ENCODE measurements at places on chromosomes 2 and 18.

GRCh38 chr2:108594132-108594981 lies 60.1 kb downstream of the LIMS1 start:
- DNase-seq: no peak

- no peak for DNase-seq
These were observed 610.2 kb downstream of the DSC3 start for GRCh38 chr18:30432349-30432748.

DNA sequence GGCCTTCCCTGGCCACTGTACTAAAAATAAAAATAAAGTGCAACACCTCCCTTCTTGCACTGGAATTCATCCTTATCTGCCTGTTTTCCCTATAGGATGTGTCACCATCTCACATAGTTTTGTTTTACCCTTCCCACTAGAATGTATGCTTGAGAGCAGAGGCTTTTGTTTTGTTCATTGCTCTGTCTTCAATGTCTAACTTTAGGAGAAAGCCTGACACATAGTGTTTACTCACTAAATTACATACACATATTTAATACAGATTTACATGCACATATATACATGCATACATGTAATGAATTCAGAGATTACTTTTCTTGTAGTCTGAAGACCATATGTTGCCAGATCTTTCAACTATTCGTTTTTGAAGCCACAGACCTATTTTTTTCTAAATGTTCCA lies 23.0 kb downstream of the CD302 start:
- DNase-seq: no peak

- no peak for DNase-seq
These were observed 31.9 kb downstream of the CNRIP1 start for GRCh38 chr2:68287580-68288441.

DNA sequence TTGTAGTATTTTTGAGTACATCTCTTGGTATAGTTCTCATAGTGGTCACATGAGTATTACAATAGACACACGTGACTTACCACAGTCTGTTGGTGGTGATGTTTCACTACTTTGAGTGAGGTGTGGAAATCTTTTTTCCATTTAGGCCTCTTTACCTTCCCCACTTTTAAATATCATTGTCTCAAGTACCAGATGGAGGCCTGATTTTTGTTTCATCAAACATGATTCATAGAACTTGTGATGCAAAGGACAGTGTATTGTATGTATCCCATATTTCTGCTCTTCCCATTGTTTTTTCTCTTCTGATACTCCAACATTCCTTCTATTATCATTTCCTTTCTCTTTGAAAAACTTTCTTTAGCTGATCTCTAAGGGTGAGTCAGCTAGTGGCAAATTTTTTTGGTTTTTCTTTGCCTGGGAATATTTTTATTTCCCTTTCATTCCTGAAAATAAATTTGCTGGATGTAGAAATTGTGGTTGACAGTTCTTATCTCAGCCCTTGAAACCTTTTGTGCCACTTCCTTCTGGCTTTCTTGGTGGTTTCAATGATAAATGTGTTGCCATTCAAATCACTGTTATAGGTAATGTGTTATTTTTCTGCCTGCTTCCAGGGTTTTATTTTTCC lies 32.8 kb downstream of the RFX8 start:
- DNase-seq: no peak

- DNase-seq: no peak
These were observed 17.3 kb downstream of the PCARE start for GRCh38 chr2:29057006-29057405.

- DNase-seq: no peak
These were observed 589.6 kb upstream of the KLHL29 start for GRCh38 chr2:22795287-22795866.

DNA sequence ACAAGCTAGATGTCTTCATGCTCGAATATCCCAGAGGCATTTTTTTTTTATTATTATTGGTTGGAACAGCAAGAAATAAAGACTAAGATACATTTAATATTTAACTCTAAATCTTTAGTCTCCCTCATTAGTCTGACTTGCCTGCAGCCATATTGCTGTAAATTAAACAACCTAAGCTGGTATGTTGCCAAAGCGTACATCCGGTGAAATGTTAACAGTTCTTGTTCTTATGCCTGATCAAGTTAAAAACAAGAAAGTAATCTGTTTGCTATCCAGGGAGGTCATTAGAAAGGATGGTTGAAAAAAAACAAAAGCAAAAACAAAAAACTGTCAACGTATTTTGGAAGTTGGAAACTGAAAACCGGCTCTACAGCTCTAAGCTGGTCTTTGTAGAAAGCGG lies 125.9 kb upstream of the NABP1 start:
- DNase-seq: no peak

GRCh38 chr2:182242609-182243008 lies 184.2 kb downstream of the PDE1A start:
- DNase-seq: no peak

DNA sequence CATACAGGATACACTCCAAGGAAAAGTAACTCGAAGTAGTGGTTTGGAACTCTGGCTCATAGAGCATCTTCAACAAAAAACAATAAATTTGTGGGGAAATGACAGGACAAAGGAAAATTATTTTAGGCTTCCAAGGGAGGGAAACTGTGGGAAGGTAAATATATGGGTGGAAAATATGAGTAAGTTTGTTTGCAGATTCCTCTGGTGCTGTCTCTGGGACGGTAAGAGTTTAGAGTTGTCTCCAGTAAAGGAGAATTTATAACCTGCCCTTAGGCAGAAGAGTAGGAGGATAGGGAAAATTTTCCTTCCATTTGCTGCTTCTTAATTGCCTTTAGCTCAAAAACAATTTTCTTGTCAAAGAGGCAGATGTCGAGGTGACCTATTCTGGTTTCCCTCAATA lies 19.3 kb downstream of the HNMT start:
- no peak for DNase-seq

- DNase-seq: no peak
These were observed 137.0 kb downstream of the MEIS1 start for GRCh38 chr2:66571918-66572317.

- no peak for DNase-seq
These were observed 306.0 kb upstream of the EPC2 start for GRCh38 chr2:148338541-148338940.

DNA sequence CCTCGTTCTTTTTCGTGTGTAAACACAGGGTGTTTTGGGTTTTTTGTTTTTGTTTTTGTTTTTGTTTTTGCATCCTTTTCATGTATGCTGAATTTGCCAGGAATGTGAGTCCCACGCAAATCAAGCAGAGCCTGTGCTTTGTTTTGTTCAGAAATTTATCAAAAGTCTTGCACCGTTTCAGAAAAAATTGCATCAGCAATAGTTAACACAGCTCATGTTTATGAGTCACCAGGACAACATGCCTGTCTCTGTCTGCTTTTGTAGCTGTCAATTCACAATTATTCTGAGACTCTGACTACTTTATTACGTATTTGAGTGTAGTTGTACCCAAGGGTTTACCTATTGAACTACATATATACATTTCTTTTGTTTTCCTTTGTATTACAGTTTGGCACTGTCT lies 38.3 kb downstream of the MRPL44 start:
- no peak for DNase-seq

DNA sequence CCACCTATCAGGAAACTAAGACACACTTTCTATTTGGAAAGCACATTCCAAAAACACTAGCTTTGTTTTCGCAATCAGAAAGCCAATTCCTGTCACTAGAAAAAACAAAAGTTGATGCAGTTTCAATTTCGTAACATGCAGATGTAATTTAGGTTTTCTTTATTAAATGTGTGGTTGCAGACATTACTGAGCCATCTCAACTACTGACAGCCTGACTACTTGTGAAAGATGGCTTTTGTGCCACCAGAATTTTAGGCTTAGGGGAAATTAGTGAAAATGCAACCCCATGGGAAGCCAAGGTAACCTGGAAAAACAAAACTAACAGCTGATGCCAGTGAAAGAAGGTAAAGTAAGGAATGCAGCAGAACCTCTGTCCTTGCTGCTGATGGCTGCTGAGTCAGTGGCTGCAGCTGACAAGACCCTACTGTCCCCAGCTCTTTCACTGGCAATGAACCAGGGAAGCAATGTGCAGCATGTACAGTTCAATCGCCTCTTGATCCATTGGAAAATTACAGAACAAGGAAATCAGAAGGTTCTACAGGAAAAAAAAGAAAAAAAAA lies 34.9 kb downstream of the FEZ2 start:
- no peak for DNase-seq

- DNase-seq: no peak
These were observed 36.4 kb downstream of the TSN start for GRCh38 chr2:121791801-121792221.

GRCh38 chr2:169031202-169031601 lies at the start of gene ABCB11:
Gene ABCB11, minus strand, starts transcription at chr2:169031324. Its CDS starts 13,199 bp downstream, at chr2:169018125.
- no peak for DNase-seq

DNA sequence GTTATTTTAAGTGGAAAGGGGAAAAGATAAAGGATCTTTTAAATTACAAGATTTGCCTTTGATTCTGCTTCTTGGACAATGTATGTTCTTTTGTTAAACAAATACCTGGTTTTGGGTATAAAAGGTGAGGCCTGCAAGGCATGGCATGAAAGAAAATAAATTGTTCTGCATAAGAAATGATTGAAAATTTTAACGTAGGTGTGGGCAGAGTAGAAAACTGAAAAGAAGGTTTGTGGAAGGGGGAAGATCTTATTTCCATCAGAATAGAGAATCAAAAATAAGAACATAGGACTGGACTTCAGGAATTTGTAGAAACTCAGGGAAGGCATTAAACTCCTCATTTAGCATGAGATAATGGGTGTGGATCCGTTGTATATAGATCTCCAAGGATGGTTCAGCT lies 153.1 kb downstream of the SETBP1 start:
- DNase-seq: no peak

GRCh38 chr2:17181051-17181752 lies 337.0 kb downstream of the RAD51AP2 start:
- no peak for DNase-seq

DNA sequence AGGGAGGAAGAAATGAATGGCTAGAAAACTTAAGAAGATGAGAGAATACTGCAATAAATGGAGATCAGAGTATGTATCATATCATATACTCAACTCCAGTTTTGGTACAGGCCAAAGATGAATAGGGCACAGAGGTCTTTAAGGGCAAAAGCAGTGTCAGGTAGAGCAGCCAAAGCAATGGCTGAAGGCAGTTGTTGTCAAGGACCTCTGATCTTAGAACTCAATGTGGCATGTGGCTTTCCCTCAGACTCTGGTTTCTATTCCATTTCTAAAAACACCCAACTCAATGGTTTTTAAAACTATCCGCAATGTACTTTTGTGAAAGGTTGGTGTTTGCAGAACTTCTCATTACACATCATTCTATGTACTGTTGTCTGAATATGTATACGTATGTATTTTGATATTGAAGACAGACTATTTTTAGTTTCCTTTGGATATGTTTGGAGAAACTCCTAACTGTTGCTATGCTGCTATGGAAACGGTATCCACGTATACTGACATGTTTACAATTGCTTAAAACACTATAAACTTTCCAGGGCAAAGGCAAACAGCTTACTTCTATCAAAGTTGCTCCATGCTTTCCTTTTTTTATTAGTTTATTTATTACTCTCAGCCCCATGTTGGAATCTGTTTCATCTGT lies 58.1 kb upstream of the PELI1 start:
- peak; percentile 46 for DNase-seq

- no peak for DNase-seq
These were observed 147.5 kb upstream of the TTC39C start for GRCh38 chr18:23867006-23867405.

GRCh38 chr2:45483997-45484396 lies 127.1 kb downstream of the SRBD1 start:
- DNase-seq: no peak

DNA sequence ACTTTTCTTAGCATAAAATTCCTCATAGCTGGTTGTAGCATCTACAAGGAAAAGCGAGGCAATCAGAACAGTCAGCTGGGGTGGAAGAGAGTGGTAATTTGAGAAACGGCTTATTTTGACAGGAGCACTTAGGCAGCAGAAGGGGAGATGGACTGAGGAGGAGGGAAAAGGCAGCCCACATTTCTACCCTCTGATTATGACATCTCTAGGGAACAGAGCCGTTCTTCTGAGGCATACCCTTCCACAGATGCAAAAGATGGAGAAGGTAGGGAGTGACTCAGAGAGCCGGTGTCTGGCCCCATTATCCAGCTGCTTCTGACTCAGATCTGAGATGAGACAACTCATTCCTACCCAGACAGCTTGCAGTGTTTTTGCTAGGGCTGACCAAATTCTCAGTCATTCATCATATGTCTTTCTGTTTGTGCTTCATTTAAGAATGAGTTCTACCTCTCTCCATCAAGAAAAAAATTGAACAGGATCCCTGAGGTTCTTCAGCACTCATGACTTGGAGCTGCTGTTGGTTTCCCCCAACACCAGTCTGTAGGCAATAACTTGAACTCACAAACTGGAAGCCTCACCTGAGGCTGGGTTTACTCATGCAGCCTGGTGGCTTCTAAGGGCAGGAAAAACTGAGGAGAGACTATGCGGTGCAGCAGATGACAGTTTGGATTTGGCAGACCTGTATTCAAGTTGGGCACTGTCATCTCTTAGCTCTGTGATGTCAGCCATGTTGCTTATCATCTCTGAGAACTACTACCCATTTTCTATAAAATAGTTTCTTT lies 15.9 kb upstream of the SEC11C start:
- no peak for DNase-seq

DNA sequence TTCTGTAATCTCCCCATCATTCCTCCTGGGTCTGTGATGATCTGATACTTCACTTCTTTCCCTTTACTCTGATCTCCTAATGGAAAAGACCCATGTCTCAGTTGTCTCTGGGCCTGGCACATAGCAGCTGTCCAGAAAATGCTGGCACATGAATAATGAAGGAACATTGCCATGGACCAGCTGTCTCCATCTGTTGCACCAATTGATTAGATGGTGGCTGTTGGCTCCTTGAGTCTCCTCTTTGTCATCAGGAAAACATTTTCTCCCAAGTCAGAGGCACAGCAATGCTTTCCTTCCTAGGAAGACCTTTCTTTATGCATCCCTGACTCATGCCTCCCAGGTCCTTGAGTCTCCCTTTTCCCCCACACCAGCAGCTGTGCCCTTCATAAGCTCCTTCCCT lies 286.2 kb upstream of the CXCR4 start:
- DNase-seq: no peak

- DNase-seq: no peak
These were observed 175.2 kb upstream of the HDAC4 start for GRCh38 chr2:239575931-239576445.

DNA sequence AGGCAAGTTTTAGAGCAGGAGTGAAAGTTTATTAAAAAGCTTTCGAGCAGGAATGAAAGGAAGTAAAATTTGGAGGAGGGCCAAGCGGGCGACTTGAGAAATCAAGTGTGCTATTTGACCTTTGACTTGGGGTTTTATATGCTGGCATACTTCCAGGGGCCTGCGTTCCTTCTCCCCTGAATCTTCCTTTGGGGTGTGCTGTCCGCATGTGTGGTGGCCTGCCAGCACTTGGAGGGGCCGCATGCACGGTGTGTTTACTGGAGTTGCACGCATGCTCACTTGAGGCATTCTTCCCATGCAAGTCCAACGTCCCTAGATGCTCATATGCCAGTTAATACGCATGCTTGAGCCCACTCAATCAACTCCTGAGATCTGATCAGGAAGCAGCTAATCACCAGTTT lies 78.3 kb upstream of the MAP4K4 start:
- no peak for DNase-seq

- peak; percentile 71 for DNase-seq
These were observed 126.9 kb downstream of the NFATC1 start for GRCh38 chr18:79522451-79523205.

GRCh38 chr2:231918501-231919330 lies 7.5 kb downstream of the NPPC start:
- no peak for DNase-seq

- no peak for DNase-seq
These were observed 5.2 kb downstream of the RTTN start for GRCh38 chr18:70200286-70200685.

Data from CD4-positive, alpha-beta T cell treated with Interleukin-10 for 1 hour (primary cell).